ENCODE measurements at places on chromosomes 7 and 10.

DNA sequence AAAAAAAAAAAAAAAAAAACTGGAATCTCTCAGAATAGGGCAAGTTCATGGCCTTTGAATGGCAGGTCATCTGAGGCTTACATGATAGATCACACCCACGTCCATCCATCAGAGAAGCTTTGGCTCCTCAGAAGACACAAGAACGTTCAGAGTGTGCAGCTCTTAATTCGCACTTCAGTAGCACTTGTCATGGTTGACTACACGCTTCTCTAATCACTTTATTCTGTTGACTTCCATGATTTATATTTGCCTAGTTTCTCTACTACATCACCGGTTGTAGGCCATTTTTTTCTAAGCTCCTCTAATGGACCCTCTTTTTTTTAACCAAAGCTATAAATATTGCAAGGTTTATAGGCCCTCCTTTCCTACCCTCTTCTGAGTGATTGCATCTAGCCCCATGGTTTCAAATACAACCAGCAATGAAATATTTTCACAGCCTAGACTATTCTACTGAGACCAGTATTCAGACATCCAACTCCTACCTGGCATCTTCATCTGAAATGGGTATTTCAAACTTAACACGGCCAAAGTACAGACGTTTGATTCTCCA, 305.4 kb upstream of the CELF2 start:
- no peak for DNase-seq

DNA sequence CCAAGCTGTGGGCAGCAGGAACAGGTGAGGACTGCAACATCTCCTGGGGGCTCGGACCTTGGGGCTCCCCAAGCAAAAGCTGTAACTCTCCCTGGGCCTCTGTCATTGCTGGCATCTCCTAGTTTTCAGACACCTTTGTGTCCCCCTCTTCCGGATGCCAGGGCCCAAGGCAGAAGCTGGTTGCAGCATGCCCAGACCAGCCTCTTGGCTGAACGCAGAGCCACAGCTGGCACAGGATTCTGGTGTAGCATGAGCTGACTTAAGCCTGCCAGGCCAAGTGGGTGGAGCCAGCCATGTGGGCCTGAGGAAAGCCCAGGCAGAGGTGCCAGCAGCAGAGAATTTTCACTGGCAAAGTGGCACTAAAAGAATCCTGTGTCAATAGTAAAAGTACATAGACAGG, 43.5 kb downstream of the ZWINT start:
- DNase-seq = no peak

- DNase-seq = no peak
Measured at GRCh38 chr10:95408983-95409873, 118.4 kb upstream of the PDLIM1 start.

GRCh38 chr10:49541762-49542161, 2.8 kb upstream of the ERCC6 start:
- DNase-seq = no peak

DNA sequence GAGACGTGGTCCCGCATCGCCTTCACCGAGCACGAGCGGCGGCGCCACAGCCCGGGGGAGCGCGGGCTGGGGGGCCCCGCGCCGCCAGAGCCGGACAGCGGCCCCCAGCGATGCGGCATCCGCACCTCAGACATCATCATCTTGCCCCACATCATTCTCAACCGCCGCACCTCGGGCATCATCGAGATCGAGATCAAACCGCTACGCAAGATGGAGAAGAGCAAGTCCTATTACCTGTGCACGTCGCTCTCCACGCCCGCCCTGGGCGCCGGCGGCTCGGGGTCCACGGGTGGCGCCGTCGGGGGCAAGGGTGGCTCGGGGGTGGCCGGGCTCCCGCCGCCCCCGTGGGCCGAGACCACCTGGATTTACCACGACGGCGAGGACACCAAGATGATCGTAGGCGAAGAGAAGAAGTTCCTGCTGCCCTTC, 737 bp downstream of the CNNM2 start:
- peak; percentile 66 for DNase-seq

- no peak for DNase-seq
Measured at GRCh38 chr10:15251791-15252380, 83.4 kb upstream of the NMT2 start.

GRCh38 chr10:78849115-78849514, 219.7 kb upstream of the ZMIZ1 start:
- no peak for DNase-seq

DNA sequence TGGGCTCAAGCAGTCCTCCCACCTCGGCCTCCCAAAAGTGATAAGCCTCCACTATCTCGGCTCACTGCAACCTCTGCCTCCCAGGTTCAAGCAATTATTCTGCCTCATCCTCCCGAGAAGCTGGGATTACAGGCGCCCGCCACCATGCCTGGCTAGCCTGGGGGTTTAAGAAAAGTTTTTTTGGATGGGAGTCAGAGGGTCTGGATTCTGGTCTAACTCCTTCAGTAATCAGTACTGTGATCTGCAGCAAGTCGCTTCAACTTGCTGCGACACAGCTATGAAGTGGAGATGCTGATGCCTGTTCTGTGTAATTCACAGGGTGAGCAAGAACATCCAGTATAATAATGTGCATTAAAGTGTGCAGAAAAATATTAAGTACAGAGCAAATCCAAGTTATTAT, 88.4 kb upstream of the AGBL3 start:
- DNase-seq = no peak

DNA sequence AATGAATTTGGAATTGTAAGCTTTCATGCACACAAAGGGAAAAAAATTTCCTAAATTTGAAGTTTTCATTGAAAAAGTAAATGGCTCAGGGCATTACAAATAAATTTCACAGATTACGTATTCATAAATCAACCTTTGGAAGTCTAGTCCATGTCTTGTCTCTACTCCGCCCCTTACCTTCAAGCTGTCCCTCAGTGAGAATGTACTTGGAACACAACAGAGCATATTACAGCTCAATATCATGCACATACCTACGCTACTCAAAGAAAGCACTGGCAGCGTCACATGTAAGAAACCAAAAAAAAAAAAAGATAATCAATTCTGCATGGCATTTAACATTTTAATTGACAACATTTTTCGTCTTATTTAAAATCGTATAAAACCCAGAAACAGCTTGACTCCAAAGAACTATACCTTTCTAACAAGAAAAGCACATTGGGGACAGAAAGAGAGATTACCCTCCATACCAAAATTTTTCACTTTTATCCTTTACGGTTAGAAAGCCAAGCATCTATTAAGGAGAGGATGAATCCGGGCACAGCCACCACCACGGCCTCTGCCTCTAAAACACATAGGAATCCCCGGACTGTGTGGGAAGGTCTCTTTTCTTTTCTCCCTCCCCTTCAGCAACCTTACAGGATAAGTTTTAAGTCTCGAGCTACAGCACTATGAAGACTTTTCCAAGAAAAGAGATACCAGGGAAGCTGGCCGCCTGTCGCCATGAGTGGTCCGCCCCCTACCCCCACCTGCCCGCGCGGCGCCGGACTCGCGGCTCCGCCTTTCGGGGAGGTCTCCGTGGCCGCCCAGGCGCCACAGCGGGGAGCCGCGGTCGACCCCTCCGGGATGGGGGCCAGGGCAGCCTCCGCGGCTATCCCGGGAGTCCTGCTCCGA, 1.1 kb downstream of the JMJD1C start:
- DNase-seq = no peak

- DNase-seq = no peak
Measured at GRCh38 chr10:72243822-72244437, 27.9 kb upstream of the ASCC1 start.

DNA sequence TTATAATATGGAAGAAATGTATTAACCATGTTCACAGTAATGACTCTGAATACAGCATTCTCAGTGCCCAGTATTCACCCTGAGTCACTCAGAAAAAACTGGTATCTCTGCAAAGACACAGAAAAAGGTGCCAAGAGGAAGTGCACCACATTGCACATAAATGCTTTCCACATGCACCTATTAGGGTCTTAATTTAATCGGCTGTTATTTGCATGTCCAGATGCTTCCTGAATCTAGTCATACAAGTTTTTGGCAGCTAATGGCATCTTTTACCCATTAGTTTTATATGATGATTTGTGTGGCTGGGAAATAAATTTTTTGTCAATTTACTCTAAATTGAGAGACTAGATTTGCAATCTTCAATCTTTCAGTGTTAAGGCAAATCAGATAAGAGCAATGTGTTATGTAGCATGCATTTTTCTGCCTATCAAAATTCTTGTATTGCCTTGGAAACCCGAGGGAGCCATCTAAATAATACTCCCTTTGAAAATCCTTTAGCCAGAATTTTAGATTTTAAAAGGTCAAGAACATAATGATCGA, 58.2 kb downstream of the ZNF680 start:
- DNase-seq = no peak

- DNase-seq = no peak
Measured at GRCh38 chr7:17677408-17677807, 262.9 kb downstream of the SNX13 start.

DNA sequence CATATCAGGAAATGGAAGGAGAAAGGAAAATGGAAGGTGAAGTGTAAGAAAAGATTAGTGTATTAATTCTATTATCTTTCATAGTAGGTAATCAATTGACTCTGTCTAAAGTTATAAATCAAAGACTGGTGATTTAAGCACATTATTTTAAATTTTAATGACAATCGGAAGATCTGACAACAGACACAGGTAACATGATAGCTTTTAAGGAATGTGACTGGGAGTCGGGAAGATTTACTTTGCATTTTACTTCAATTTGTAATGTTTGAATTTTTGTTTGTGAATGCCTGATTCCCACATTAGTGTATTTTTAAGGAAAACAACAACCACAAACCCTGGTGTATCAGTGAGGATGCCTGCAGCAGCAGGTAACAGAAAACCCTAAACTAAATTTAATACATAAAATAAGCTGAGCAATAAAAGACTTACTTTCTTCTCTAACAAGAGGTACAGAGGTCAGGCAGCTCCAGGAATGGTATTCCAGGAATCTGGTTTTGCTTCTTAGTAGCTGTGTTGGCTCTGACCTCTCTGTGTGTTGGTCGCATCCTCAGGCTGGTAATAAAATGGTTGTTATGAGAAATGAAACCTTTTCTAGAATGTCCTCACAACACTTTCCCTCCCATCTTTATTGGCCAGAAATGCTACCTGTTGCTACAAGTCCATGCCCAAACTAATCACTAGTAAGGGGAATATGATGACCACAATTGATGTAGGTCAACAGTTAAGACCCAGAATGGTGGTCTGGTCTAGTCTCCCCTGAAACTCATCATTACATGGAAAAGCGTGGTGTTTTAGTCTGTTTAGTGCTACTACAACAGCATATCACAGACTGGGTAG, 12.2 kb downstream of the DNAJB9 start:
- DNase-seq = no peak

DNA sequence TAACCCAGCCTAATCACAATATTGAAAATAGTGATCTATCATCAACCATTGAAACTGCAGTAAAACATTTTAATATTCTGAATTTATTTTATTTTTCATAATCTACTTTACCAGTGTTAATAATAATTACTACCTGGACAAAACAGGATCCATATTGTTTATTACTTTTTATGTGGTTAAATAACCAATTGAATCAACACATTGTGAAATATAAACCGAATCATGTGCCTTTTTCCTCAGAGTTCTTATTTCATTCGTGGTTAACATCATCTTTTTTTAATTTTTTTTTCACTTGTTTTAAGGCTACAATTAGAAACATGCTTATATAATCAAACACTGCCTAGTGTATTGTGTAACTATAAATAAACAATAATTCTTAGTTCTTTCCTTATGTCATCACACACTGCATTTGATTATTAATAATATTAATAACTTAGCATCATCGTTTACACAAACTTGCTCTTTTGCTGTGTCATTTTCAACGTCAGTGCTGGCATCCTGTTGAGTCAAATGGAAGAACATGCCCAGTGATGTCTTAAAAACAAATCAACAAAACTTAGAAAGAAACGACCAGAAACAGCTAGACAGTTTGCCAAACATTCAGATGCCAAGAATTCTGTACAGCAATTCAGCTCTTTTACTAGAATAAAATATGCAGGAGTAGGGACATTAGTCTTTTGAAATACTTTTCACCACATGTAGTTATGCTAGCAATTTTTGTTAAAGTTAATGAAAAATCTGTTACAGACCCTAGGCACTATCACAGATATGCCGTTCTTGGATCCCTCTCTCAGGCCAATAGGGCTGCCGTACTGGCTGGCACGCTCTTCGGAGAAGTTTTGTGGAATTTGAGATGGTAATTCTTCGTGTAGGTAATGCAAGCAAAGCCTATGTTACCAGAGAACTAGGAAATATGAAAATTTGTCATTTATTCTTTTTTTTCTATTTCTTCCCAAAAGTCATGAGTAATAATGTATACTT, 330.4 kb upstream of the SEMA3A start:
- no peak for DNase-seq

DNA sequence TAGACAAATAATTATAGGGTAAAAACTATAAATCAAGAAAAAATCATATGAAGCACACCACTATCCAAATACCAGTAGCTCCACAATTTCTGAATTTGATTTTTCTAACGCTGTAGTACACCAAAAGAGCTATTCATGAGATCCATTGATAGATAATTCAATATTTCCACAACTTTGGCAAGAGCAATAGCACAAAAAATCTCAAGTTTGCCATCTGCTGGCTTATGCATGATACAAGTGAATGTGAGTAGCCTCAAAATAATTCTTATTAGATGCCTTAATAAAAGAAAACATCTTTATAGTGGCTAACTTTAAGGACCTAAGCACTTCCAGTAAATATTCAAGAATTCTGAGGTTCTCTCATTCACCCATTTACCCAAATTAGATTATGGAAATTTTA, 2.2 kb upstream of the TMEM196 start:
- no peak for DNase-seq

DNA sequence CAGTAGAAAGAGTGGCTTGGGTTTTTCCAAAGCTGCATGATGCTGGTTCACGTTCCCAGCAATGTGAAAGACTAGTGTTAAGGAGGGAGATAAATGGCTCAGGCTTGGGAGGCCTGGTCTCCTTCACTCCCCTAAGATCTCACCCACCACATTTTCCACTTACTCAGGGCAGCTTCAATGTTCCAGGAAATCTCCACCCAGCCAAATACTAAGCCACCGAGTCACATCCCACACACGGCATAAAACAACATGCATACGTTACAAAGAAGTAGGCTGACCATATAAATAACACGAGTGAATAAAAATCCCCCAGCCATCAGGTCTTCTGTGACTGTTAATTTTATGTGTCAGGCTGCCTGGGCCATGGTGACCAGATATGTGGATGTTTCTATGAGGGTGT, 303.5 kb downstream of the SFMBT2 start:
- DNase-seq = no peak

DNA sequence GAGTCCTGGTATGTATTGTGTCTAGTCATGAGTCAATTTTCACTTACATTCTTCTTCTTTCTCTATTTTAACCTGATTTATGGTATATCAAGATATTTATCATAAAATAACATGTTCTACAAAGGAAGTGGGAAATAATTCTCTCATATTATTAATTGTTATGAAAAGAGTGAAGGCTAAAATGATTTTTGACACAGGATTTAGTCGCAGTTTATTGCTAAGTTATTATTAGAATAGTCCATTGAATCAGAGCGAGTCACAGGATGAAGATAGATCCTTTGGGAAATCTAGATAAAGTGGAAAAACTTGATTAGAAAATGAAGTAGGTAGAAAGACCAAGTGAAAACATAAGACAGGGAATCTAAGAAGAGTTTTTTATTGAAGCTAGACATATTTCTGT, 184.3 kb upstream of the DGKB start:
- DNase-seq = no peak
